NCI-H226 (cell line): ENCODE measurements at places on chromosomes 12 and 14.
A peak's percentile ranks its signal among the peaks of the same experiment; 100 is the strongest.

GRCh38 chr12:117985182-117985581, 16.4 kb upstream of the KSR2 start:
- peak; percentile 3 for DNase-seq

DNA sequence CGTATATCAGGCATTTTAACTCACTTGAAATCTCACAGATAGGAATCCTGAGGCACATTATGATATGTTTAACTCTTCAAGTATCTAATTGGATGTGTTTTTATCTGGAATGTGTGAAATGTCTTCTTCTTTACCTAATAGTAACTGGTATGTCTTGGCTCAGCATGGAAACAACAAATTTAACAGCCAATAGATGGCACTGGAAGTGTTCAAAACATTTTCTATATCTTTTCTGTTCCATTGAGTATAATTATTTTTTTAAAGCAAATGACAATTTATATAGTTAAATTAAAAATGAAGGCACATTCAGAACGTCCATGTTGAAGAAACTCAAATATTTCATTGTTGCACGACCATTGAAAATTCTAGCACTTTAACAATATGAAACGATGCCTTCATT, 164.6 kb upstream of the SLC16A7 start:
- peak; percentile 18 for DNase-seq

DNA sequence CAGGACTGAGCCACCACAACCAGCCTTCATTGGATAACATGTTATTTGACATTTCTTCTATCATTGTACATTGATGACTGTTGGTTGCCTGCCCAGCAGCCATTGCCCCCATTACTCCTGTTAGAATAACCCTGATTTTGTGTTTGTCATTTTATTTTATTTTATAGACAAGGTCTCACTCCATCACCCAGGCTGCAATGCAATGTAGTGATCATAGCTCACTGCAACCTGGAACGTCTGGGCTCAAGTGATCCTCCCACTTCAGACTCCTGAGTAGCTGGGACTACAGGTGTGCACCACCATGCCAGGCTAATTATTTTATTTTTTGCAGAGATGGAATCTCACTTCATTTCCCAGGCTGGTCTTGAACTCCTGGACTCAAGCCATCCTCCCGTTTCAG, 33.2 kb upstream of the LTA4H start:
- no peak for DNase-seq

DNA sequence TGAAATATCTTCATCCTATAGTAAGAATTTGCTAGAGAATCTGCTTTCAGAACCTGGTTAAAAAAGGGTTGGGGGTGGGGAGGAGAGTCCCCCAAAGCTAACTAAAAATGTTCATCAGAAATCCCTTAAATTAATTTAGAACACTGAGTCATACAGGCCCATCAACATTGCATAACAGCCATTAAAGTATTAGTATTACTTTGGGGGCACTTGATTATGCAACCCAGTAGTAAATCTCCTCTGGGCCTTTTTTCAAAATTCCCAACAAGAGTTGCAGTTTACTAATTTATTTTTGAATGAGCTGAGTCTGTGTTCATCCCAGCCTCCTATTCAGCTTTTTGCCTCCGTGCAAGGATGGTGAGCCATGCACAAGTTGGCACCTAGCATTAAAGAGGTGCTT, 8.8 kb upstream of the SLC24A4 start:
- DNase-seq: no peak

DNA sequence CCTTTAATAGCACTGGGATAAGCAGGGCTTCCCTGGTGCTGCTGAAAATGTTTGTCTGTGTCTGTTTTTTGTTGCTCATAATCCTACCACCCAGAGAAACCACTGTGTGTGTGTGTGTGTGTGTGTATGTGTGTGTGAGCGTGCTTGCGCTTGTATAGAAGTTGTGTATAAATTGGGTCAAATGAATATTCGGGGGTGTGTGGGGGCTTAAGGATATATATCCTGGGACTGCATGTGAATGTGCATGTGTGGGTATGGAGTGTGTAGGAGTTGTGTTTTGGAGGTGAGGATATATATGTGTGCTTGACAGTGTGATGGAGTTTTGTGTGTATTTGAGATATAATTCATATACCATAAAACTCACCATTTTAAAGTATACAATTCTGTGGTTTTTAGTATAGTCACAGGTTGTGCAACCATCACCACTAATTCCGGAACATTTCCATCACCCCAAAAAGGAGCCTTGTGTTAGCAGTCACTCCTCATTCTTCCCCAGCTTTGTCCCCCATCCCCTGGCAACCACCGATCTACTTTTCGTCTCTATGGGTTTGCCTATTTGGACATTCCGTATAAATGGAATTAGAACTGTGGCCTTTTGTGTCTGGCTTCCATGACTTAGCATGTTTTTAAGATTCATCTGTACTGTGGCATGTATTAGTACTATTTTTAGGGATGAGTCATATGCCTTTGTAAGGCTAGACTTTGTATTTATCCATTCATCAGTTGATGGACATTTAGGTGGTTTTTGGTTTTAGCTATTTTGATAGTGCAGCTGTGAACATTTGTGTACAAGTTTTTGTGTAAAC, 25.6 kb downstream of the TCTN1 start:
- DNase-seq: no peak

DNA sequence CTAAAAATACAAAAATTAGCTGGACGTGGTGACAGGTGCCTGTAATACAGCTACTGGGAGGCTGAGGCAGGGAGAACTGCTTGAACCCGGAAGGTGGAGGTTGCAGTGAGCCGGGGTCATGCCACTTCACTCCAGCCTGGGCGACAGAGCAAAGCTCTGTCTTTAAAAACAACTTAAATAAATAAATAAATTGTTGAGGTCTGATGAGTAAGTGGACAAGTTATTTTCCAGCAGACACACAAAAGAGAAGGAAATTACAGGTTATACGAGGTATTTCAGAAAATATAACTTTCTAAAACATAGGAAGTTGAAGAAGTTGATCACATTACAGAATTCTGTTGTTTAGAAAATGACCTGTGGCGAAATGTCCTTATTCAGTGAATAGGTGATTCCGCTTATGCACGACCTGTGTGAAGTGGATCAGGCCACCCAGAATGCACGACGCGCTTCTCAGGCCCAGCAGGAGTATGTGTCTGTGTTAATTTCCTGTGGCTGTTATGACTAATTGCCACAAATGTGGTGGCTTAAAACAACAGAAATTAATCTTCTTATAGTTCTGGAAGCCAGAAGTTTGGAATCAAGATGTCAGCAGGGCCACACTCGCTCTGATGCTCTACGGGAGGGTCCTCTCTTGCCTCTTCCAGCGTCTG, 38.1 kb downstream of the P2RX7 start:
- peak; percentile 21 for DNase-seq

- DNase-seq: no peak
Measured at GRCh38 chr14:81006266-81006665, 50.8 kb downstream of the TSHR start.

- peak; percentile 93 for DNase-seq
Measured at GRCh38 chr14:80930836-80931389, 10.6 kb downstream of the CEP128 start.

- no peak for DNase-seq
Measured at GRCh38 chr14:92965281-92965680, 42.3 kb downstream of the CHGA start.

DNA sequence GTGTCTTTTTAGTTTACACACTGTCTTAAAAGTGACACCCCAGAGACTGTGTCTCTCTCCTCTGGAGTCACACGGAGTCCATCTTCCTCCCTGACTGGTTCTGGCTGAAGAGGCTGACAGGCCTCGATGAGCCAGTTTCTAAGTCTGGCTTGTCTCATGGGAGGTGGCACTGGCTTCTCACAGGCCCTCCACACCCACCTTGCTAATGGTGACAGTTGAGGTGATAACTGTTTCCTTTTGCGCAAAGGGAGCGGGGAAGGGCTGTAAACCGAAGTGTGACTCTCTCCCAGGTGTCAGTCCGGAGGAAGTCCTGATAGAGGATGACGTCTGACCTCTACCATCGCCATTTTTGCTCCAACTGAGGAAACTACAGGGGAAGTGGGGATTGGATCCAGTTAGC, 30.2 kb downstream of the KCTD10 start:
- no peak for DNase-seq

- DNase-seq: no peak
Measured at GRCh38 chr12:51013441-51013840, 12.7 kb downstream of the SLC11A2 start.

DNA sequence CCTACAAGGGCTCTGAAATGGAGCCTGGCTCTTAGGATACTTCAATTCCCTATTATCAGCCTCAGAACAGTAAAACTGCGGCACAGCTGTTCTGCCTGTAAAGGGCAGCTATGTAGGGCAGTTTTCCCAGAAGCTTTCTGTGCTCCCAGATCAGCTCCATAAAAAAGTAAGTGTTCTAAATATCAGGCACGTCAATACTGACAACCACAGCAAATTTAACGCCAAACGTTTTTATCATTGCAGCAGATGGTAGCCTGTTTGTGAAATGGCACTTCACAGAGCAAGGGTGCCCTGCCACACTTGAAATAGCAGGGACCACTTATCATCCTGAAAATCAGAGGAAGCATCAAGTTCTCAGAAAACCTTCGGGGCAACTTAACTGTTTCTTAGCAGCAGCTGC, 54.8 kb upstream of the PTHLH start:
- no peak for DNase-seq

GRCh38 chr14:51993285-51993920, 4.1 kb downstream of the RTRAF start:
- no peak for DNase-seq
